ENCODE measurements at places on chromosomes 6 and 20. TPM values are rescaled to one million over a fixed set of nuclear protein-coding genes. Genes with fewer than 3 reads are reported as not detected.

Gene KIF25
- polyA plus RNA-seq: 0.23 TPM

Gene BMP5
- 1.2 TPM for polyA plus RNA-seq

Gene SOBP
- polyA plus RNA-seq: 1.7 TPM

- H3K27ac ChIP-seq: no peak overlapping the region
- no peaks in the 10 kb centered on the region for H3K36me3 ChIP-seq
- DNase-seq: no peak
- no peaks in the 10 kb centered on the region for H3K27me3 ChIP-seq
- H3K4me1 ChIP-seq: no peaks in the 10 kb centered on the region
- no peak overlapping the region for H3K4me3 ChIP-seq
Measured at GRCh38 chr6:97591955-97592354, 308.9 kb upstream of the MMS22L start.

GRCh38 chr6:10395704-10396546 is 18.9 kb downstream of the TFAP2A start:
- no peaks in the 10 kb centered on the region for H3K4me1 ChIP-seq
- DNase-seq: no peak
- no peak overlapping the region for H3K4me3 ChIP-seq

GRCh38 chr20:58930496-58930895 is 50.6 kb upstream of the NELFCD start:
- H3K27me3 ChIP-seq: no peaks in the 10 kb centered on the region
- no peaks in the 10 kb centered on the region for H3K36me3 ChIP-seq
- no peak overlapping the region for H3K4me3 ChIP-seq
- DNase-seq: no peak
- H3K27ac ChIP-seq: no peak overlapping the region

DNA sequence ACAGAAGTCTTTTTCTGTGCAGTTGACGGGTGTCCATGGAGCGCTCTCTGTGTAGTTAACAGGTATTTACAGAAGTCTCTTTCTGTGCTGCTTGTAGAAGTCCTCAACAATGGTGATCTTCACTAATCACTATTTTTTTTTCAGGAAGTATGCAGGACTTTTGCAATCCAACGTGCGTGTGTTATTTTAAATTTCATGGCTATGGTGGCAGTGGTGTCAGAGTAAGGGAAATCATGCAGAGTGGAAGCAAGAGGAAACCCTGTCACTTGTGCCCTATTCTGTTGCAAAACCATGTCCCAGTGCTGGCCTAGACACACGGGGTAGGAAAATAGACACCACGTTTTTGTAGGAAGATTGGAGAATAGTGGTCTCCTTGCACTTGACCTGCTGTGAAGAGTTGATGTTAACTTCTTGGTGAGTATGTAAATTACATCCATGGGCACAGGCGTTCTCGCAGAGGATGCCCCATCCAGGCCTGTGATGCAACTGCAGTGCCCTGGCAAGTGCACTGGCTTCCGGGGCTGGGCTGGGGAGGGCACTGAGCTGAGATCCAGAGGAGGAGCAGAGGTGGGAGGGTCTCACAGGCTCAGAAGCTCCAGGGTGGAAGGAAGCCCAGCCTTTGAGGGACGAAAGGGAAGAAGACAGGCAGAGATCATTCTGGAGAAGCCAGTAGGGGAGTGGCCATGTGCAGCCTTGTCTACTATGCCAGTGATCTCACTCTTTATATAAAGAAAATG is 146.5 kb downstream of the SYCP2 start:
- DNase-seq: no peak
- H3K4me1 ChIP-seq: no peaks in the 10 kb centered on the region
- H3K27me3 ChIP-seq: no peaks in the 10 kb centered on the region
- H3K36me3 ChIP-seq: no peaks in the 10 kb centered on the region
- no peak overlapping the region for H3K27ac ChIP-seq
- no peak overlapping the region for H3K4me3 ChIP-seq

- no peaks in the 10 kb centered on the region for H3K4me1 ChIP-seq
- no peaks in the 10 kb centered on the region for H3K36me3 ChIP-seq
- H3K27ac ChIP-seq: no peak overlapping the region
Measured at GRCh38 chr6:15779726-15780125, 116.9 kb upstream of the DTNBP1 start.

GRCh38 chr6:39855356-39855995 is 63.3 kb downstream of the DAAM2 start:
- no peak for DNase-seq
- H3K4me3 ChIP-seq: no peak overlapping the region
- no peaks in the 10 kb centered on the region for H3K4me1 ChIP-seq
- H3K27ac ChIP-seq: no peak overlapping the region

DNA sequence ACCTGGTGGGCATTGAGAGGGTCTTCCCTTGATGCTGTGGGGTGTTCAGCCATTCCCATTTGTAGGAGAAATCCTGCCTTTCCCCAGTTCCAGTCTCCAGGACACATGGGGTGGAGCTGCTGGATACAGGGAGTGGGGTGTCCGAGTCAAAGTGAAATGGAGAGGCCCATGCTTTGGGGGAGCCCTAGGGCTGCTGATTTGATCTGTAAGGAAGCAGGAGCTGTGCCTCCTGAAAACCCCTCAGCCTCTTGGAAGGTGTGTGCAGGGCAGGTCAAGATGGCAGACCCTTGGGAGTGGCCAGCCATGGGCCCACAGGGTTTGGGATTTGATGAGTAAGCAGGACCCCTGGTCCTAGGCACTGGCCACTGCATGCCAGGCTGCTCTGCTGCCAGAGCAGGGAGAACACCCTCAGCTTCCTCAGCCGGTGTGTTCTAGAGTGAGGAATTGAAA is 82.0 kb downstream of the SERAC1 start:
- no peaks in the 10 kb centered on the region for H3K4me1 ChIP-seq
- H3K4me3 ChIP-seq: no peak overlapping the region
- no peak for DNase-seq
- H3K27me3 ChIP-seq: no peaks in the 10 kb centered on the region

Measured in pancreas (tissue), 10 donors.